Globus pallidus (tissue), 1 donor: ENCODE measurements at places on chromosomes 5 and 9.

DNA sequence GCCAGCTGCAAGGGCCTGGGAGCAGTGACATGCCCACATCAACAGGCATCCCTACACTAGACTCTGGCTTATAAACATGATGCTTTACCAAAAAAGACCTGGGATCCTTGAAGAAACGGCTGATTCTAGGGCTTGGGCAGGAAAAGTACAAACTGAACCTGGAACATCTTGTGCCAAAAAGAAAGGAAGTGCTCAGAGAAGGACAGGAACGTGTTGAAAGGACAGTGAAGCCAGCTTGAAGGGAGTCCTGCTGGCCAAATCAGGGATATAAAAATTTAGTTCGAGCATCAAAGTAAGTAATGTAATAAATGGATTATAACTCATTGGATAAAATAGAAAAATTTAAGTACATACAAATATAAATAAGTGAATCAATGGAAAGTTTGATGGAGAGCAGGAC, 58.1 kb downstream of the ALDH7A1 start:
- no peak for DNase-seq

DNA sequence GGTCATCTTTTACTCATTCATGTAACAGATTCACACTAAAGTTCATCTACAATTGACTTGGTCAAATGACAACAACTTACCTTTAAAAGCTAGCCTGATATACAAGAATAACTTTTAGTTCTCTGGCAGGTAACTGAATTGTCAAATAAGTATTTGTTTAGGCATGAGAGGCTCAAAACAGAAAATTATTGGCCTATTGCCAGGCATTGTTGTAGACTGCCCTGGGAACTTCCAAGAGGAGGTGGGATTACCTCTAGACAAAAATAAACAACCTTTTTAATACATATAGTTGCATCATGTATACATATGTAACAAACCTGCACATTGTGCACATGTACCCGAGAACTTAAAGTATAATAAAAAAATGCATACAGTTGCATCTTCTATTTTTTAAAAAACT, 18.2 kb upstream of the SLCO4C1 start:
- DNase-seq = no peak

DNA sequence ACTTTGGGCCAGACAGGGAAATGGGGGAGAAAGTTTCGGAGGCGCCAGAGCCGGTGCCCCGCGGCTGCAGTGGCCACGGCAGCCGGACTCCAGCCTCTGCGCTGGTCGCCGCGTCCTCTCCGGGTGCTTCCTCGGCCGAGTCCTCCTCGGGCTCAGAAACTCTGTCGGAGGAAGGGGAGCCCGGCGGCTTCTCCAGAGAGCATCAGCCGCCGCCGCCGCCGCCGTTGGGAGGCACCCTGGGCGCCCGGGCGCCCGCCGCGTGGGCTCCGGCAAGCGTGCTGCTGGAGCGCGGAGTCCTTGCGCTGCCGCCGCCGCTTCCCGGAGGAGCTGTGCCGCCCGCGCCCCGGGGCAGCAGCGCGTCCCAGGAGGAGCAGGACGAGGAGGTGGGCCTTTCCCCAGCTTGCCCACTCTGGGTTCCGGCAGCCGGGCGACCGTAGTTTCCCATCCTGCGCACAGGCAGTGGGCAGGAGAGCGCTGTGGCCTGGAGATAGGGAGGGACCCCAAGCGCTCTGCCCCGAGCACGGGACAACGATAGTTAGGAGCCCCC, 516 bp downstream of the MAST4 start:
- no peak for DNase-seq

DNA sequence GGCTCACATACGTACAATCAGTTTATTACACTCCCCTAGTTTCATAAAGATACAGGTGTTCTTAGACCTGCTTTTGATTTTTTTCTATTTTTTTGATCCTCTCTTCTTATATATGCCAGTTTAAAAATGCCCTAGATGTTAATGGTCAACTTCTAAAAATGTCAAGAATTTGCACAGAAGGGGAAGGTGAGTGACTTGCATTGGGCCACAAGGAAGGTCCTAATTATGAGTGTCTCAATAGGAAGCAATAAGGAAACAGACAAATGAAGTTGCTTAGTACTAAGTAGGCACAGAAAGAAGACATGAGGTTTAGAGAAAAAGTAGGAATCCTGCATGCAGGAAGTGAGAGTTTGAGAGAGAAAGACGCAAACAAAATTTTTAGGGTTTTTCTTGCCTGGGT, 3.2 kb upstream of the CCDC171 start:
- no peak for DNase-seq

DNA sequence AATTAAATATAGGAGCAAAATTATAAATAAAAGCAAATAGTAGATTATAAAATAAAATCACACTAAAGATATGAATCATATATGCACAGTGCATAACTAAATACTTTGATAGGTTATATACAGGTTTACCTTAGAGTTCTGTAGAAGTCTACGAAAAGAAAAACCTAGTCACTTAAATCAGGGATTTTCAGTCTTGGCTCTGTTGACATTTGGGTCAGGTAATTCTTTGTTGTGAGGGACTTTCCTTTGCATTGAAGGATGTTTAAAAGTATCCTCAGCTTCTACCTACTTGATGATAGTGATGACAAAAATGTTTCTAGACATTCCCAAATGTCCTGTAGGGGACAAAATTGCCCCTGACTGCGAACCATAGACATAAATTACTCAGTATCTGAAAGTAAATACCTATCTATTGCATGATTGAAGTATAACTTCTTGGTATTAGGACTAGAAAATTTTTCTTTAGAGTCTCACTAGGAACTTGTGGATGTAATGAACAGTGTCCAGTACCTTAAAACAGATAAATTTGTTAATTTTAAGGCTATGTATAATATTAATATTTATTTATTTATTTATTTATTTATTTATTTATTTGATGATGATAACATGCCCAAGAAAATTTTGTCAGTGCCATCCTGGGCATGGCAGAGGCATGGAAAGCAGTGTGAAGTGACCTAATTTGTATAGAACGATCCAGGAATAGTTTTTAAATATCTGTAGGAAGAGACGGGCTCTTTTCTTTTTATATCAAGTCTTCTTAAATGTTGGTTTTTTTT, 44.0 kb upstream of the LRRC70 start:
- DNase-seq = no peak

DNA sequence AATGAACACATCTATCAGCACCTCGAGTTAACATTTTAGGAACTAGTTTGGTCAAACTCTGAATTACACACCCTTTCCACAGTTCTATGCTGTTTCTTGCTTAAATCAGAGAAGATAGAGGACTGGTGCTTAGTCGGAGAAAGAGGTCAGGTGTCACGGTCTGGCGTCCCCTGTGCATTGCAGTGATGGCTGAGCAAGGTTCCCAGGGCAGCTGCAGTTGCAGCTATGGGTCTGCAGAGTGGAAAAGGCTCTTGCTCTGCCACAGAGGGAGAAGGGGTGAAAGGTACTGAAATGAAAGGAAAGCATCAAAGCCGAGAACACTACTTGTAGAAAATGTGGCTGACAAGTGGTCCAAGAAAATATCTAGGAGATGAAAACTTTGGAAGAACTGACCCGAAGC, 25.2 kb upstream of the SH3RF2 start:
- DNase-seq = no peak

GRCh38 chr9:109039539-109039938, 26.2 kb upstream of the CTNNAL1 start:
- DNase-seq = no peak

DNA sequence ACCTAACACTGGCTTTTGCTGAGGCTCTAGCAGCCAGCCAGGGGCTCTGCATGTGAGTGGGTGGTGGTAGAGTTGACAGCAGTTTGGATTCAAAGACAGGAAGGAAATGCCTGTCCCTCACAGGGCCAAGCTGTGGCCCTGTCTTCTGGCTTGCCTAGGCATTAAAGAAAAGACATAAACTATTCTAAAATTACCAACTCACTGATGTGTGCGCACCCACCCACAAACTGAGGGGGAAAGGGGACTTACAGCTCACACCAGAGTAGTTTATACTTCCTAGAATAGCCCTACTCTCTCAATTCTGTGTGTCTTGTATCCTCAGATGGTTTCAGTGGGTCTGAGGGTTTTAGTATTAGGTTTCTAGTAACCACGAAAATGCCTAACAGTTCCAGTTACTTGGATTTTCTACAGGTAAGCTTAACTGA, 18.3 kb upstream of the IL13 start:
- no peak for DNase-seq

DNA sequence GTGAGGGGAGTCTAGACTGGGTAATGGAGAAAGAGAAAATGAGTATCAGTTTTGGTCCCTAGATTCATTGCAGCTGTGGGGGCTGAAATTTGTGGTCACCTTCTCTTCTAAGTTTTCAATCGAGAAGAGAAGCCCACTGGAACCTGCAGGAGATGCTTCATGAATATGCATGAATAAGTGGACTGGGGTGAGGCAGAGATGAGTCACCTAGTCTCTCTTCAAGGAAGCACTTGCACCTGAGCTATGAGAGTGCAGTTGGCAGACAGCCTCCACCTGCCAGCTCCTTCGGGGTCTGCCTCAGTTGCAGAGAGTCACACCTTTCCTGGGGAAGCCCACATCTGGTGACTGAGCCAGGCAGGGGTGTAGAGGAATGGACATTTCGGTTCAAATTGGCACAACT, 69.1 kb downstream of the ZNF366 start:
- DNase-seq = no peak

DNA sequence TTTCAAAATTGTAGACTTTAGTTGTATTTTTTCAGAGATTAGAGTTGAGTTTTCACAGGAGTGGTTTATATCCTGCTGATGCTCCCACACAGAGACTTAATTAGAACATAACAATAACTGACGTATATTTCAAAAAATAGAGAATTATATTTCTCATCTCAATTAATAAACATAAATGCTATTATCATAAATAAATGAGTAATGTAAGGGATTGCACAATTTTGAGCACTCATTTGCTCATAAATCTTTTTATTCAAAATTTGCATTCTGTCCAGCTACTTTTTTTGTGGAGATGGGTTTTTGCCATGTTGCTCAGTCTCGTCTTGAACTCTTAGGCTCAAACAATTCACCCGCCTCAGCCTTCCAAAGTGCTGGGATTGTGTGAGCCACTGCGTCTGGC, 515.7 kb upstream of the RORB start:
- no peak for DNase-seq

- DNase-seq = peak; percentile 96
Measured at GRCh38 chr9:128408963-128409431, 11.7 kb upstream of the CERCAM start.

DNA sequence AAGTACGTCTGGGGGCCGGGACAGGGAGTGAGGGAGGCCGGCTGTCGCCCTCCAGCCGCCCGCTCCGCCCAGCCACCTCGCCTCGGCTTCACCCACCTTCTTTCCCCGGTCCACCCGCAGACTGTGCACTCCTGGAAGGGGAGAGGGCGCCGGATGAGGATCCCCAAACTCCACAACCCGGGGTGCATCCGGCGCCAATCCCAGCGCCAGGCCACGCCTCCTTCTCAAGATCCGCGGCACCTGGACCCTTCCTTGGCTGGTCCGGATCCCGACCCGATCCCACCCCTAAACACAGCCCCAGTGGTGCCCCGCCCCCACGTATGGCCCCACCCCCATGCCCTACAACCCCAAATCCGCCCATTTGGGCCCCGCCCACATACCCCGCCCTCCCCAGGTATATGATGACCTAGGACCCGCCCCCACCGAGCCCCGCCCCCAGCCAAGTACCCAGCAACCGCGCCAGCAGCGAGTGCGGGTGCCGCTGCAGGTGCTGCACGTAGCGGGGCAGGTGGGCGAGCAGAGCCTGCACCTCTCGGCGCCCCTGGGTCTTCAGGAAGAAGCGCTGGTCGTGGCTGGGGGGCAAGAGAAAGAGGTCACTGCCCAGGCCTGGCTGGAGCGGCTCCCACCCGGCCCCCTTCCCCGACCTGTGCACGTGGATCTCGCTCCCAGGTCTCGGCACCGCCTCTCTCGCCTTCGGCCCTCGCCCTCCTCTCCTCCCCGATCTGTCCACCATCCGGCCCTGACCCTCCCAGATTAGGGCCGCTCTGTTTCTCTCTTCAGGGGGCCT, 3.2 kb downstream of the PIP5KL1 start:
- no peak for DNase-seq

DNA sequence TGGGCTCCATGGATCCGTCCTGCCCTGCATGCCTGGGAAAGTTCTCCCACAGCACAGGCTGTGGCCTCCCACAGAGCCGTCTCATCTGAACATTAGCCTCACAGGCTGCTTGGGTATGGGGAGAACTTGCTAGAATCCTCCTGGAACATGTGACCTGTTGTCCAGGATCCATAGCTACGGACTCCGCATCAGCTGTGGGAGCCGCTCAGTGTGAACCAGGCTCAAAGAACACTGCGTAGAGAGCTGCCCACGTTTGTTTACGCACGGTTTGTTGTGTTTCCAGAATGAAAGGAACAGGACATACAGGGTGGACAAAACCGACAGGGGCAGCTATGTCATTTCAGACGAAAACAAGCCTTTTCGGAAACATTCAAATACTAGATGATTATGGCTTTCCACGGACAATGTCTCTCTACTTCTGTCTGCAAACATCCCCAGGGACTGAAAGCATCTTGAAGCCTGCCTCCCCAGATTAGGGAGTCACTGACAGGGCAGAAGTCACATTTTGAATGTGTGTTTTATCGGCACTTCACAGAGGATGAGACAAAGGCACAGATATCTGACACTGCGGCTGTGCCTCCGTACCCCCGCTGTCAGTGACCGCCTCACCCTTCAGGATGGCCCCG, 390.3 kb downstream of the GADD45G start:
- no peak for DNase-seq

- no peak for DNase-seq
Measured at GRCh38 chr5:78746021-78746770, 97.6 kb upstream of the LHFPL2 start.

DNA sequence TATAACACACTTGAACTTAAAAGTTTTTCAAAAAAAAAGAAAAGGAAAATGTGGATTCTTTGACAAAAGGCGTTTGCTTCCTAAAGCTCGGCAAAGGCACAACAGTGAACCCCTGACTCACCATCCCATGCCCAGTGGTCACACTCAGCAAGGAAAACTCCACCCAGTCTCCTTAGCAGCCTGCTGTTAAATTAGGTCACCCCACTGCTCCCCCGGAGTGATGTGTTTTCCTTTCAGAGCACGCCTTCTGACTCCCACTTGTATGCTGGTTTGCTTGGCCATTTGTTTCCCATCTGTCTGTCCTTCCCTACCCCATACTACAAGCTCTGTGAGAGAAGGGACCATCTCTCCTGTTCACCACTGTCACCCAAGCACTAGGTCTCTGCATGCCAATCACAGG, 23.8 kb downstream of the RETREG1 start:
- no peak for DNase-seq
